ENCODE measurements at places on chromosomes 6 and 20.

GRCh38 chr6:129992881-129993280 is 25.5 kb upstream of the L3MBTL3 start:
- no peak for DNase-seq

GRCh38 chr6:34459899-34460593 is 5.8 kb upstream of the PACSIN1 start:
- peak; percentile 68 for DNase-seq

DNA sequence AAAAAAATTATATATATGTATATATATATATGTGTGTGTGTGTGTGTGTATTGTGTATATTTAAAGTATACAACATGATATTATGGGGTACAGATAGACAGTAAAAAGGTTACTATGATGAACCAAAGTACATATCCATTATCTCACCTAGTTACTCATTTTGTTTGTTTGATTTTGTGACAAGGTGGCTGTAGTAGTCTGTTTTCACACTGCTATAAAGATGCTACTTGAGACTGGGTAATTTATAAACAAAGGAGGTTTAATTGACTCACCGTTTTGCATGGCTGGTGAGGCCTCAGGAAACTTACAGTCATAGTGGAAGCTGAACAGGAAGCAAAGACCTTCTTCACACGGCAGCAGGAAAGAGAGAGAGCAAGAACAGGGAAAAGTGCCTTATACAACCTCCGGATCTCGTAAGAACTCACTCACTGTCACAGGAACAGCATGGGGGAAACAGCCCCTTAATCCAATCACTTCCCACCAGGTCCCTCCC is 30.2 kb upstream of the DACT2 start:
- no peak for DNase-seq

- DNase-seq = no peak
These were observed 268.5 kb upstream of the MARCKS start for GRCh38 chr6:113588646-113589045.

DNA sequence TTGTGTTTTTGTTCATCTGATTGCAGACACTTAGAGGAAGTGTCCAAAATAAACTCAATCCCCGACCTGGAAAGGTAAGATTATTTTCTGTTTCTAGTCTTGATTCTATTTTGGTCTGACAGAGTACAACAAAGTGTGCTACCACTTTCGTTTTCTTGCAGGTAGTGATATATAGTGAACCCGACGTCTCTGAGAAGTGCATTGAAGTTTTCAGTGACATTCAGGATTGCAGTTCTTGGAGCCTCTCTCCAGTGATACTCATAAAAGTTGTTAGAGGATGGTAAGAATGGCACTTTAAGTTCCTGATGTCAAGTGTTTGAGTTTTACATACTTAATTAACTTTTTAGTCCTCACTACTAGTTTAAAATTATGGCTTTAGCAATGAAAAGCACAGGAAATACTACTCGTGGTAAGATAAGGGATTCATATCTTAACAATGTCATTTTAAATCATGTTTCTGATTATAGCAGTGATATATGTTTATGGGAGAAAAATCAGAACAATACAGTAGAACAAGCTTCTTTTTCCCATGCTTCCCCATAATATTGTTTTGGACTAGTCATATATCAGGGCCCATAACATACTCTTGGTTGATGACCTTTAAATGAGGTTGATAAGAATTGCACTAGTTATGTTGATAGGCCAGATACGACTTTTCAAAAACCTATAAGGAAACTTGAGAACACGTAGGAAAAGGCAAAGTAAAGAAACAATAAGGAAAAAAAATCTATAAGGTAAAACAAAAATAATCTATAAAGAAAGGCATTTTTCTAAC is 104.0 kb downstream of the RTN4IP1 start:
- DNase-seq = no peak
